ENCODE measurements at places on chromosomes 2 and 18. TPM values are rescaled to one million over a fixed set of nuclear protein-coding genes. Genes with fewer than 3 reads are reported as not detected.

GNLY gene
- 2.4 TPM for polyA plus RNA-seq

MC4R gene
- polyA plus RNA-seq: not detected

ITM2C gene
- 32.2 TPM for polyA plus RNA-seq

RASGRP3 gene
- polyA plus RNA-seq: 6.9 TPM

MZT2B gene
- 354 TPM for polyA plus RNA-seq

IL37 gene
- polyA plus RNA-seq: not detected

GRCh38 chr2:239734436-239735005, 290.6 kb downstream of the NDUFA10 start:
- DNase-seq: no peak
- no peaks in the 10 kb centered on the region for H3K36me3 ChIP-seq
- no peaks in the 10 kb centered on the region for H3K4me1 ChIP-seq
- no peak overlapping the region for H3K4me3 ChIP-seq
- no peaks in the 10 kb centered on the region for H3K27me3 ChIP-seq

DNA sequence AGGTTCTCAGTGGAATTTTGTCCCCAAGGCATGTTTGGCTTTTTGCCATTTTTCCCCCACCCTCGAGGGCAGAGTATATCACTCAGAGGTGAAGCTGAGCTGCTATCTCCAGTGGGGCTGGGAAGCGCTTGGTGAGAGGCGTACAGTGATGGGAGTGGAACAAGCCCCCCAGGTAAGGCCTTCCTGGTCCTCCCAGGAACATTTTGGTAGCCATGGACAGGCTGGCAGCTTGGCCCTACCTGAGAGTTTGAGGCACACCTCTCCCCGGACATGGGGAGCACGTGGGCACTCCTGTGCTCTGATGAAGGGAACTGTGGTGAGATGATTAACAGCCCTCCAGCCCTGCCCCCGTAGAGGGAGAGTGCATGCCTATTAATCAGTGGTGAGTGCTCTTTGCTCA, 99.3 kb downstream of the C1QL2 start:
- H3K27me3 ChIP-seq: no peaks in the 10 kb centered on the region
- no peak overlapping the region for H3K4me3 ChIP-seq
- no peaks in the 10 kb centered on the region for H3K4me1 ChIP-seq
- H3K36me3 ChIP-seq: no peaks in the 10 kb centered on the region

DNA sequence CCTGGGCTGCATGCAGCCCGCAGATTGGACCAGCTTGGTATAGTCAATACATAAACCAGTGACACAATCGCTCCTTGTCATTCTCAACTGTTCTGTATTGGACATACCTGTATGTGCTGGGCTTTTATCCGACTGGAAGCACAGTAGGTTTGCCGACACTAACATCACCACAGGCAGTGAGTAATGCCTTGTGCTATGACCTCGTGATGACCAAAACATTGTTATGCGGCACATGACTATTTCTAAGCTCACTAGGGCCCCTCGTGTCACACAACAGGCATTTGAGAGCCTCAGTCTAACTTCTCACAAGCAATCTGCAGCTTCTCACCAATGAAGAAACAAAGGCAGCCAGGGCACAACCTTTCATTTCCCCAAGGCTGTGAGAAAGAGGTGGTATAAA, 320.8 kb downstream of the AFF3 start:
- DNase-seq: no peak
- H3K4me1 ChIP-seq: no peaks in the 10 kb centered on the region
- no peaks in the 10 kb centered on the region for H3K36me3 ChIP-seq
- H3K27ac ChIP-seq: no peak overlapping the region
